ENCODE measurements at places on chromosomes 12 and 14.

GRCh38 chr12:55072083-55072482 lies 52.3 kb downstream of the NEUROD4 start:
- peak; percentile 18 for DNase-seq

- peak; percentile 74 for DNase-seq
Measured at GRCh38 chr14:87615822-87616679, 376.9 kb downstream of the GALC start.

DNA sequence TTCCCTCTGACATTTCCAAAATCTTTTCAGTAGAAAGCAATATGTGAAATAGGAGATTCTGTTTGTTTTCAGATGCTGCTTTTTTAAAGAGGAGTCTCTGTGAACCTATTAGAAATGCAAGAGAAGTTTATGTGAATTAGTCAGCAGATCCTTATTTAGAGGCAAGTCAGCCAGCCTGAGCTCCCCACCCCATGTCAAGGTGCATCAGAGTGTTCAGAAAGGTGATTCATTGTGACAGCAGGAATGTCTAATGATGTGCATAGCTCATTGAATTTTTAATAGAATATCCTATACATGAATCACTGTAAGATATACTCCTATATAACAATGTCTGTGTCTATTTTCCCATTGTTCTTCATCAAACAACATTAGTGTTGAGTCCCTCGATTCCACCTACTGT lies 1222.4 kb upstream of the USP15 start:
- no peak for DNase-seq

DNA sequence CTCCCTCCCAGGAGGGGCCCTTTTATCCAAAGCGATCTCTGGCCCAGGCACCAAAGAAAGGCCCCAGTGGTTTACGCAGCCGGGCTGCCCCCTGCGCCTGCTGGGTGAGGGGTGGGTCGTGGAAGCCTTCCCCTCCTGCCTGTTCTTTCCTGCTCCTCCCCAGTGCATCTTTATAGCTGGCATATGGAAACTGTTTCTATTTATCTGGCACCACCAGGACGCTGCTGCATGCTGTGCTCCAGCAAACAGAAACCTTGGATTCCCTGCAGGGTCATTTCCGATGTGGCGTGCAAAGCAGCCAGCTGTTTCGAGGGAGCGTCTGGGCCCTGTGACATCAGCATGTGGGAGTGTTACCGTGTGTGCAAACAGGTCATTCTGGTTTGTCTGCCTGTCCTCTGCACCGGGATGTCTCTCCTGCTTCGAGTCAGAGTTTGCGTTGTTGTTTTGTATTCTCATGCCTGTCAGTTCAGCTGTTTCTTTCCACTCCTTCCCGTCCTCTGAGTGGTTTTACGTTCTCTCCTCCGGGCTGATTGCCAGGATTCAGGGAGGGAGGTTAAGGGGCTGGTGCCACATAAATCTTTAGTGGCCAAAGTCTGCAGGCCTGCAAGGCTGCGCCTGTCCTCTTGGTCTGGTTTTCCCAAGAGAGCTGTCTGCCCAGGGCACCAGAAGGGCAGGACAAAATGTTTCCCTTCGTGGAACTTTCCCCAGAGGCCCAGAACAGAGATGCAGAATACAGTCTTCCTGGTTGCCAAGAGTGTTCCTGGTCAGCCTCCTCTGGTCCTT lies 24.6 kb downstream of the TPCN1 start:
- DNase-seq: peak; percentile 86

GRCh38 chr12:14384783-14385638 lies 19.5 kb downstream of the ATF7IP start:
- DNase-seq: peak; percentile 18

GRCh38 chr12:16955083-16955657 lies 349.2 kb upstream of the LMO3 start:
- DNase-seq: no peak

DNA sequence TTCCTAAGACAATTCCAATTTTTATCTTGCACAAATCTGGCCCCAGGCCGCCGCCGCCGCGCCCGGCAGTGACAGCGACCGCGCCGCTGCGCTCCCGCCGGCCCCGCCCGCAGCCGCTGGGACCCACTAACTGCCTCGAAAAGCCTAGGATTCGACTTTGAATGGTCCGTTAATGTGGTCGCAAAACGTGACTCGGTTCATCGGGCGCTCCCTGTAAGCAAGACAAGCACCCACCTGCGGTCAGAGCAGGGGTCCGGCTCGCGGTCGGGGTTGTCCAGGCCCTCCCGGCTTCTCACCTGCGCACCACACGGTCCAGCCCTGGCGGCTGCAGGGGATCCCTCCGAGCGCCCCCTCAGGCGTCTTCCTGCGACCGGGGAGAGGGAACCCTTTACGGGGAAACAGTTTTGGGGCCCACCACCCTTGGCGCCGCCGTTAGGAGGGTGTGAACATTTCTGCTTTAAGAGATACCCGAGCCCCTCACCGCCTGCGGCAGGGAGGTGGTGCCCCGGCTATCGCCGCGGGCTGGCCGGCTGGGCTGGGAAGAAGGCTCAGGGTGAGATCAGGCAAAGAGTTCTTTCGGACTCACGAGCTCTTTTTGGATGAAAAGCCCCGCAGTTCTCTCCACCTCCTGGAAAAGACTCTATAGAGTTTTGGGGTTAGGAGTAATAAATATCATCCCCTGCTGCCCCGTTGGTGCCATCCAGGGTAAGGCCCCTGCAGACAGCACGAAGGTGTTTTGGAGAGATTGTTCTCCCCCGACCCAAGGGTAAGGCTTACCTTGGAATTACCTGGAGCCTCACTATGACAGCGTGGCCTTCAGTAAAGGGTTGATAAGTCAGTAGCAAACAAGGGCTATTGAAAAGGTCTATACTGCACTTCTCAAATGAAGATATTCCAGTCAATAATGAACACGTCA lies 13.6 kb upstream of the FOXJ2 start:
- peak; percentile 92 for DNase-seq

DNA sequence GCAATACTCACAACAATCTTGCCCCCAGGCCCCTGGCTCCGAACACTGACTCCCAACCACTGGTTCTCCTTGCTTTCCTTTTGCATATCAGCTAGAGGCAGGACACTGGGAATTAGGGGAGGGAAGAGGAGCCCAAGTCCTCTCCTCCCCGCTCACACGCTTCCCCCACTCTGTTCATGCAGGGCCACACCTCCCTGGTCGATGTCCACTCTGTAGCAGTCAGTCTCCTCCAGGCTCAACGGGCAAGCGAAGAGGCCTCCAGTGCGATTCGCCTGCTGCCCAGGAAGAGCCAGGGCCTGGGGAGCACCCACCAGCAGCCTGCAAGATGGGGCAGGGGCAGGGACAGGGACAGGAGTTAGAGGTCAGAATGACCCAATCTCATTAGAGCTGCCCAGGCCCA lies 4.8 kb downstream of the ITGA7 start:
- no peak for DNase-seq

- no peak for DNase-seq
Measured at GRCh38 chr14:103563226-103563620, 463 bp downstream of the COA8 start.

GRCh38 chr12:45329238-45329637 lies 113.3 kb downstream of the ANO6 start:
- DNase-seq: no peak

GRCh38 chr14:33364466-33364865 lies 425.8 kb downstream of the NPAS3 start:
- DNase-seq: no peak

GRCh38 chr12:20527417-20528163 lies 159.3 kb downstream of the PDE3A start:
- DNase-seq: no peak

All from H7 (cell line).